H1 (cell line): ENCODE measurements at places on chromosomes 1 and 21.
A peak's percentile ranks its signal among the peaks of the same experiment; 100 is the strongest.

- no peak for DNase-seq
These were observed 423.9 kb downstream of the PTBP2 start for GRCh38 chr1:97145321-97145956.

DNA sequence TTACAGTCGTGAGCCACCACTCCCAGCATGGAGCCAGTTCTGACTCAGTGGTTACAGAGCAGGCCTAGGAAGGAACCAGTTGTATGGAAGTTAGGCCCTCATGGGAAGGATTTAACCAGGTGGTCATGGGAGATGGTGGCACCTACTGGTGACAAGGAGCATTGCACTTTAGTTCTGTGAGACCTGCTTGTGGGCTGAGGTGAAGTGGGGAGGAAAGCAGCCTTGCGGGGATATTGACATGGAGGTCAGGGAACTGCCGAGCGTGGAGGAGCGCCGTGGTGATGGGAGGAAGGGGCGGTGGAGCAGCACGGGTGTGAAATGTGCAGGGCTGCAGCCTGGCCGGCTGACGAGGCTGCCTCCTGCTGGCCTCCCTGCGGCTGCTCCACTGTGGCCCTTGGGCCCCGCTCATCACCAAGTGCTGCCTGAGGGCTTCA, 100.4 kb downstream of the GALNT2 start:
- peak; percentile 23 for DNase-seq

GRCh38 chr1:245768596-245768995, 613.8 kb downstream of the KIF26B start:
- no peak for DNase-seq

GRCh38 chr1:87686136-87686495, 357.4 kb downstream of the LMO4 start:
- DNase-seq: no peak

GRCh38 chr1:182786223-182786994, 3.2 kb upstream of the NPL start:
- DNase-seq: peak; percentile 74

DNA sequence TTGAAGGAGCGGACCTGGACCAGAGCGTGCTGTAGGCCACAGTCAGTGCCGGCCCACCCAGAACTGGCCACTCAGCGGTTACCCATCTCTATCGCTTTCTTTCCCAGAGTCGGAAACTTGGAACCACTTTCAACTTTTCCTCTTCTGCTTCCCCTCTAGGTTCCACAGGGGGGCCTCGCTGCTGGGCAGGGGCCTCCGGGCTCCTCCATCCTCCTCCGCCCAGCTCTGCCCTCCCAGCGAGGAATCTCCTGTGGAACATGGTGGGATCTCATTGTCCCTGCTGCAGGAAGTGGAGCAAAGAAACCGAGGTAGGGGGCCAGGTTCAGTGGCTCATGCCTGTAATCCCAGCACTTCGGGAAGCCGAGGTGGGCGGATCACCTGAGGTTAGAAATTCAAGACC, 139.2 kb downstream of the ETS2 start:
- no peak for DNase-seq

GRCh38 chr1:32806910-32807523, 10.1 kb downstream of the YARS1 start:
- DNase-seq: no peak

- DNase-seq: no peak
These were observed 101.7 kb downstream of the NAV1 start for GRCh38 chr1:201640624-201641023.

GRCh38 chr1:229133151-229133550, 137.8 kb upstream of the RAB4A start:
- DNase-seq: no peak

DNA sequence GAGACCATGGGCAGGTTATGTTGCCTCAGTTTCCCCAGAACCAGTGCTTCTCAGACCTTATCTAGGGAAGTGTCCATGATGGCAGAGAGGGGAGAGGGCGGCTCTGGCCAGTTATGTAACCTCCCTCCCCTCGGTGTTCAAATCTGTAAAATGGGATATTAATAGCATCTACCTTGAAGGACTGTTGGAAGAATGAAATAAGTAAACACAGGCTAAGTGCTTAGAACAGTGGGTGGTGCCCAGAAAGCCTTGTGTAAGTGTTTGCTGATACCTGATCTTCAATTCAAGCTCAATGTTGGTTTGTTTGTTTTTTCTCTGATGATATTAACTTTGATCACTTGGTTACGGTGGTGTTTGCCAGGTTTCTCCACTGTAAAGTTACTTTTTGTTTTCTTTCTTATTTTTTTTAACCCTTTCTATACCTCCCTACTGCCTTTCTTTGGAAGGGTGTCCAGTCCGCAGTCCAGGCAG, 34.9 kb downstream of the EPHA2 start:
- no peak for DNase-seq

GRCh38 chr1:46622344-46622743, 5.7 kb upstream of the MOB3C start:
- peak; percentile 70 for DNase-seq

- DNase-seq: no peak
These were observed at the start of gene LAPTM5 for GRCh38 chr1:30757352-30758120. Gene LAPTM5 (minus strand): TSS chr1:30757774. CDS start chr1:30757745, 29 bp downstream.

GRCh38 chr1:182823220-182823619, 15.9 kb upstream of the DHX9 start:
- DNase-seq: no peak

GRCh38 chr1:64984106-64984505, 17.8 kb upstream of the JAK1 start:
- DNase-seq: no peak

- no peak for DNase-seq
These were observed 14.4 kb upstream of the POU2F1 start for GRCh38 chr1:167206166-167206835.

DNA sequence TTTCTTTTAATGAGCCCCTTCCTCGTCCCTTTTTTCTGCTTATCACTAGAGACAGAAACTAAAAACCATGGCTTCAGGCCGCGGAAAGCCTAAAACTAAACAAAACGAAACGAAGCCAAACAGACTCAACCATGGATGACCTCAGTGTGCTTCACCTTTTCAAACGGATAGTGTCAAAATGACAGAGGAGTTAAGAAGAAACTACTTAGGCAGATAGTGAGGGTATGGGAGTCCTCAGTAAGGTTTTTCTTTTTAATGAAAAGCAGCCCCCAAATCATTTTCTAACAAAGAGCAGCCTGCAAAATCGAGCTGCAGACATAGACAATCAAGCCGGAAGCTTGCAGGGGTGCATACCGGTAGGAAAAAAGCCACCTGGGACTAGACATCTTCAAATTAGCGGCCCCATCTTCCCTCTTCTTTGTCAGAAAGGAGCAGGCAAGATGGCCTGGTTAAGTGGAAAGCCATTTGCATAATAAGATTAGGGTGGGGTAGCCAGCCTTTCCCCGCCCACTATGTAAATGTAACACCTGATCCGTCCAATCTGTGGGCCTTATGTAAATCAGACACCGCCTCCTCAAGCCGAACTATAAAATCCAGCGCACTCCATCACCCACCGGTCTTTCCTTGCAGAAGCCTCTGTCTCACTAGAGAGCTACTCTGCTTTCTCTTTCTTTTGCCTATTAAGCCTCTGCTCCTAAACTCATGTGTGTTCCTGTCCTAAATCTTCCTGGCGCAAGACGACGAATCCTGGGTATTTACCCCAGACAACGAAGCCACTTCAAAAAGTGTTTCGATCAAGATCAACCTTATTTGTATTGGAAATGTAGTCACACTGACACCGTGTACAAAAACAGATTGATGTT, 6.2 kb upstream of the ERO1B start:
- DNase-seq: peak; percentile 49
